ENCODE measurements at places on chromosomes 4 and X.

DNA sequence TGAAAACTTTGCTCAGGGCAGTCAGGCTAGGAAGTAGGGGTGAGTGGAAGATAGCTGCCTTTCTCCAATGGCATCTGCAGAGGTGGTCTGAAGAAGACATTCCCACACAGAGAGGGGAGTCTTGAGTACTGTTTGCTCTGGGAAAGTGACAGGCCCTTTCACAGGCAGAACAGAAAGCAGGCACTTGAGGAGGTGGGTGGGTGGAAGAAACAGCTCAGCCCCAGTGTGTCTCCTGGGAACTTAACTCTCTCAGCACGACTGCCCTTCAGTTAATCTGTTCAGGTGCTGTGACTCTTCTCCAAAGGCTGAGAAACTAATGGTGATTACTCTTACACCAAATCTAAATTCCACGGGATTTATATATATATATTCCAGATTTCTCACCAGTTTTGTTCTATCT, 28.3 kb downstream of the ENOPH1 start:
- no peak for DNase-seq

- no peak for DNase-seq
Measured at GRCh38 chrX:151153086-151153485, 23.3 kb upstream of the GPR50 start.

- no peak for DNase-seq
Measured at GRCh38 chrX:22950269-22951266, 49.2 kb upstream of the DDX53 start.

DNA sequence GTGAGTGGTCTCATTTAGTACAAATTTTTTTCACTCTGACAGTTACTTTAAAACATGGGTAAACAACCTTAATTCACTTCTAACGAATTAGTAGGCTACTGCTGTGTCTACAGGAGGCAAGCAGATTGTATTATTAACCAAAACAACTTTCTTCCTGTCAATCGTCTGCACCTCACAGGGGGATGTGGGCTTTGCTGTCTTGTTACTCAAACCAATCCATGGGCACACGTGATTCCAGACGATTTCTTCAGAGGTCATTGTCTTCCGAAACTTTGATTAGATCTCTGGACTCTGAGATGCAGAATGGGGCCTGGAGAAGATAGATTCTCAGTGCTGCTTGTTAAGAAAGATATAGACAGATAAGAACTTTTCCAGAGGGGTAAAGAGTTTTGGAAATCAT, 327.8 kb downstream of the DHX15 start:
- no peak for DNase-seq

GRCh38 chr4:98565681-98566301, 92.6 kb downstream of the TSPAN5 start:
- no peak for DNase-seq

- DNase-seq, result no peak
Measured at GRCh38 chr4:139720806-139721205, 55.2 kb downstream of the MGST2 start.

GRCh38 chr4:148238086-148238485, 204.1 kb downstream of the NR3C2 start:
- DNase-seq, result no peak

- no peak for DNase-seq
Measured at GRCh38 chr4:175729665-175730064, 82.4 kb downstream of the GPM6A start.

All from right renal pelvis (tissue), 4 donors.